ENCODE measurements at places on chromosomes 11 and 22.

DNA sequence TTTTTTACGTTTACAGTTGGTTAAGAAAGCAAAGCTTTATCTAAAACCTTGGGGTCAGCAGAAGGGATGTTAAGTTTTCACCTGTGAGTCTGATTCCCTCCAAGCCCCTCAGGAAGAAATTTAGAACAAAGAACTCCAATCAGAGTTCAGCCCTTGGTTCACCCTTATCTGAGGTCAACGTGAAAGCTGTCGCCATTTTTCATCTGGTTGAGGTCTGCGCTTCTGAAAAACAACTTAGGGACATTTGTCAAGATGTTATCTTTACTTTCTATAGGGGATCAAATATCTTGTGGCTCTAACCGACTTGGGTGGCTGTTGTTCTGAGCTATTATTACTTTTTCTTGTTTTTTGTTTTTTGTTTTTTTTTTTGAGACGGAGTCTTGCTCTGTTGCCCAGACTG, 30.0 kb downstream of the RGL4 start:
- no peak for DNase-seq

GRCh38 chr11:33997584-33998251, 53.8 kb upstream of the CAPRIN1 start:
- DNase-seq = no peak

GRCh38 chr11:24056051-24056450, 440.8 kb upstream of the LUZP2 start:
- no peak for DNase-seq

DNA sequence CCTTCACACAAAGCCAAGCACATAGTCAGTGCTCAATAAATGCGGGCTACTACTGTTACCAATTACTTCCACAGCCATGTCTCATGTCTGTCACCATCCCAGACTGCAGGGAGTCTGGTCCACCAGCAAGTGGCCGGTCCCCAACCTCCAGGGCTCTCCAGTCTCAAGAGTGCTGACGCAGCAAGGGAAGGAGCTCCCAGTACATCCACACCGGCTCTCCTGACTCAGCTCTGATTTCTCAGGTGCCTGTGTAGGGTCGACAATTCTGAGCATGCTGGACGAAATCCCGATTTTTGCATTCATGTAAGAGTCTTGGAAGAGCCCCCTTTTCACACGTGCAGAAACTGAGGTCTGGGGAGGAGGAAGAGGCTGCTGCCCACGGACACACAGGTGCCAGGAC, 10.3 kb upstream of the NEFH start:
- DNase-seq = no peak

DNA sequence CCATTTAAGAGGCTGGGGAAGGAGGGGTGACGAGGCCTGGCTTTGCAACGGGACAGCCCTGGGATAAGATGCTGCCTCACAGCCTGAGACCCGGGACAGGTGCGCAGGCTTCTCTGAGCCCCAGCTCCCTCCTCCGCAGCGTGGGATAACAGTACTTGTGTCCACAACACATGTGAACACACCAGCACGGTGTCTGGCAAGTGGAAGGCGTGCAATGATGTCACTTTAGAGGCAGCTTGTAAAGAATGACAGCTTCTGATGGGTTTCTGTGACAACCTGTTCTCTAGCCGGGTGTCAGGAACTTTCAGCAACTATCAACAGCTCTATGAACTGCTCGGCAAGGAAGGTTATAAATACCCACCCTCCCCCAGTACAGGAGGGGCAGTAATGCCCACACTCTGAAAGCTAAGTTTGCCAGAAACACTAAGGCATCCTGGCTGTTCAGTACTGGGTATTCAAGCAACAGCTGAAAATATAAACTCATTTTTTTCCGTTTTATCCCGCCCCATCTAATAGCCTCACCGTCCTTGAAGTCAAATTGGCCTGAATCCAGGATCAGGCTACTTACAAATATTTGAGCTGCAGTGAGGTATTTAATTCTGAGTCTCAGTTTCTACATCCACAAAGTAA, 59.7 kb downstream of the MYH9 start:
- no peak for DNase-seq

DNA sequence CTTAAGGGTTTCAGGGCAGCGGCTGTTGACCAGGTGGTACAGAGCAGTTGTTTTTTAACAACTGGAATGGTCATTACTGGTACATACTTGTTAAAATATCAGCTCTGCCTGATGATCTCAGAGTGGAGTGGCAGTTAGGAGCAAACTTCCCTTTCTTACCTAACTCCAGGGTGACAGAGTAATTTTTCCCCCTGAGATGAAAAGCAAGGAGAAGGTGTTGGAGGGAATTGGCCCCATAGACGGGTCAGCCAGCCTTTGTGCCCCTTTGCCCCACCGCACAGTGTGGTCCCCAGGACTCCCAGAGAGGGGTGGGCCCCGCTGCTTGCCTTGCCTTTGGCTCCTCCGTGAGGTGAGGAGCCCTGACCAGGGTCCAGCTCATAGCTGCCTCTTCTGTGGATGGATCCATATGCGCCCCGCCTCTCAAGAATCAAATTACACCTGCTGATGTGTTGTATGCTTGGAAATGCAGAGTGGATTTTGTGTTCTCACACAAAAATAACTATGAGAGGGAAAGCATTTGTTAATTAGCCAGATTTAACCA, 27.0 kb upstream of the SORL1-AS1 start:
- DNase-seq = peak; percentile 14

DNA sequence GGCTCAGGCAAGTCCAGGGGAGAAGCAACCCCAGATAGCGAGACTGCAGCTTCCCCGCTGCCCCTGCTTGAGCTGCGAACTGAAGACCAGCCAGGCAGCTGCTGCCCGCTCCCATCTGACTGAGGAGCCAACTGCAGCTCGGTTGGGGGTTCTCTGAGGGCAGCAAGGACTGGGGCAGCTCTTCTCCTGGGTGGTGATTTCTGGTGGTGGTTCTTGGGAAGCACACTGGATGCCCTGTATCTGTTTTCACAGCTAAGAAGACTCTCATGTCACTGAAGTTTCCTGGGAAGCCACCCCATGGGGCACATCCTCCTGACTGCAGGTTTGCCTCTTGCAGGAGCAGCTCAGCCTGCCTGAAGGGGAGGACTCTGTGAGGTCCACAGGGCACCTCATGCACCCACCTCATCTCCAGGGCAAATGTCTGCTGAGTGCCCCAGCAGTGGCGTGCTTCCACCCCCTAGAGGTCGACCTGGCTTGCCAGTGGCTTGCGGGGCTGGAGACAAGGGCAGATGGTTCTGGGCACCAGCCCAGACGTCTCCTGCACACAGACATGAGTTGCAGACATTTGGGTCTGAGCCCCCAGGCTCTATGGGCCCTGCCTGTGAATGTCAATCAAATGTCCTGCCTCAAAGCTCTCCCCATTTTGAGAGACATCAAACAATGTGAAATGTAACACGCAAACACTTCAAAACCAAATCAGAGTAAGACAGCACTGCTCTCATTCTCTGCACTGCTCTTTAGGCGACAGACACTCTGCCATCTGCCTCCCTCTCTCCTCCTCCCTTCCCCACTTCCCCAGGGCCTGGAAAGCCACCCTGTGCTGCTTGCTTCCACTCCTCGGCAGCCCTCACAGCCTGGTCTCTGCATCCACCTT, 800.9 kb downstream of the BRD1 start:
- DNase-seq = peak; percentile 93

- DNase-seq = no peak
These were observed 1.5 kb downstream of the CEP295 start for GRCh38 chr11:93663021-93663420.

DNA sequence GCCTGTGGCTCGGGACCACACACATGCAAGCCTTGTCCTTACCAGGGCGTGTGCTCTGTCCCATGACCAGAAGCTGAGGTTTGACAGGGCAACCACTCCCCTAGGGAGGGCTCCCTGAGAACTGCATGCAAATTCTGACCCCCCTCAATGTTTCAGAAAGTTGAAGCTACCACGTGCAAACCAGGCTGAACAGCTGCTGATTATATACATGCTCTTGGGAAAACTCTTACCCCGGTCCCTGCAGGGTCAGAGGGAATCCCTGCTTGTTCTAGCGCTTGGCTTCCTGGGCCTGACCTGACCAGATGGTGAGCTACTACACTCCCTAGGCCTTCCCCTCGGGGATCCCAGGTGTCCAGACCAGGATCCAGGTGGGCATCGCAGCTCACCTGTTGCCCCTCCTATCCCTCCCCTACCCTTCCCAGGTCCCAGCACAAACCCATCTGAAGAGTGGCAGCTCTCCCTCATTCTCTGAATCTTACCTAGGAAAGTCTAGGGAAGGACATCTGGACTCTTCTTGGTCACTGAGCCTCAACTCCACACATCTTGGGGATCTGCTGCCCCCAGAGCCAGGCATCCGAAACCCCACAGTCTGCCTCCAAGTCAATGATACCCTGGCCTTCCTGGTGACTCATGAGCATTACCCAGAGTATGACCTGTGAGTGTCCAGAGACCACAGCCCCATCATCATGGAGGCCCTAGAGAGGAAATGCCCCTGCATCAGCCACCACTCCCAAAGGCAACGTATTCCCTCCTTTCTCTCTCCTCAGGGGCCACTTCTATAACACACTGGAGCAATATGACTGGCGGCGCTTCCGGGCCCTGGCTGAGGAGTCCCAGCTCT, 61.5 kb downstream of the BTG4 start:
- DNase-seq = no peak

- DNase-seq = no peak
These were observed 401.6 kb downstream of the BRD1 start for GRCh38 chr22:49426098-49426497.

GRCh38 chr22:19786959-19787848, 26.6 kb downstream of the TBX1 start:
- DNase-seq = no peak

DNA sequence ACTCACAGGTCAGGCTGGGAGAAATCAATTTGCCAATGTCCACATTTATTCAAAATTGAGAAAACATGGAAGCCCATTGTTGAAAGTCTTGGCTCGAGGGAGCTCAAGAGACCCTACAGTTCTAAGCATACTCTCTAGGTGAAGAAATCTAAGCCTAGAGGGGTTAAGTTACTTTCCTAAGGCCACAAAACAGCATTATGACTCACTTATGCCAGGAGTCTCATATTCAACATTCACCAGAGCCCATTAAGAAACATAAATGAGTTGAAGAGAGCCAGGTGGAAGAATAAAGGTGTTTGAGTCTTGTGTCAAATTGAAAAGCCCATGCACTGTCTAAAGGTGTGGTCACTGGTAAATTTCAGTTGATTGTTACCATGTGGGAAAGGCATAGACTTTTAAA, 108.1 kb downstream of the INSC start:
- no peak for DNase-seq

GRCh38 chr11:115084231-115084630, 405.9 kb downstream of the NXPE2 start:
- DNase-seq = peak; percentile 88

GRCh38 chr11:68003846-68004550, at the start of gene UNC93B1:
TSS of gene UNC93B1 (minus strand) at chr11:68004097. CDS start at chr11:68004043, 54 bp downstream.
- peak; percentile 51 for DNase-seq

GRCh38 chr11:10155793-10156490, 138.1 kb downstream of the SBF2 start:
- DNase-seq = peak; percentile 53

DNA sequence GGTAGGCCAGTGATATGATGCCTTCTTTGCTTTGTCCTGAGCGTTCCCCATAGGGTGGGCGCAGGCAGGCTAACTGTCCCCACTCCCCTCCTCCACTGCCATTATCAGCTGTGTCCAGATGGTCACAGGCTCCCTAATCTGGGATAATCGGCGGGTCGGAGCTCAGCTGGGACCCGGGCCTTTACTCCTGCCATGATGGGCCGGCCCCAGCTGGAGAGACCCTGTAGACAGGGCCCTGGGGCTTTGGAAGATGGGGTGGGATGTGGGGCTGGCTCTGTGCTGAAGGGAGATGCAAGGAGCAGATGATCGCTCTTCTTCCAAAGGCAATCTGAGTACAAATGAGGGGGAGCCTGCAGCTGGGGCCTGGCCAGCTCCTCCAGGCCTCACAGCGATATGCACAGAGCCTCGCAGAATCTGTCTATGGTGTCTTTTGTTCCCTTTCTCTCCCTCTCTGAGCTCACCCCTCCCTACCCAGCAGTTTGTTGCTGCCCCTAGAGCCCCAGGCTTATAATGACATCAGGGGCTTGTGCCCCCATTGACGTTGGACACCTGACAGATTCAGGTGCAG, 11.9 kb downstream of the KLHL35 start:
- DNase-seq = peak; percentile 75

GRCh38 chr22:44585559-44586350, 87.7 kb upstream of the RTL6 start:
- DNase-seq = no peak

DNA sequence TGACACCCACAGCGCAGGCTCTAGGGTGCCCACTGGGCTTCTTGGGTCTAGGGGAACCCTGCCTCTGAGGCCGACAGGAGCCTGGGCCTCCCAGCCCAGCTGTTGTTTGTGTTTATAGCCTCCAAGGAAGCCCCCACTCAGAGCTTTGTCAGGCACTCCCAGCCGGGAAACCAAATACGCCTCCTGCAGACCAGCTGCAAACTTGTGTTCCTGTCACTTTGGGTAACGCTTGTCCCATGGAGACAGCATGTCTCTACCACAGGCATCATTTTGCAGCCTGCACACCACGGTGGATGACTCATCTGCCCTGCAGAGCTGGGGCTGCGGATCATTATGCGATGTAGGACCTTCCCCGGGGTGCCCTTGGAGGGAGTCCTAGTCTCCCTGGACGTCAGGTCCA, 40.6 kb upstream of the CRYBB3 start:
- DNase-seq = no peak

DNA sequence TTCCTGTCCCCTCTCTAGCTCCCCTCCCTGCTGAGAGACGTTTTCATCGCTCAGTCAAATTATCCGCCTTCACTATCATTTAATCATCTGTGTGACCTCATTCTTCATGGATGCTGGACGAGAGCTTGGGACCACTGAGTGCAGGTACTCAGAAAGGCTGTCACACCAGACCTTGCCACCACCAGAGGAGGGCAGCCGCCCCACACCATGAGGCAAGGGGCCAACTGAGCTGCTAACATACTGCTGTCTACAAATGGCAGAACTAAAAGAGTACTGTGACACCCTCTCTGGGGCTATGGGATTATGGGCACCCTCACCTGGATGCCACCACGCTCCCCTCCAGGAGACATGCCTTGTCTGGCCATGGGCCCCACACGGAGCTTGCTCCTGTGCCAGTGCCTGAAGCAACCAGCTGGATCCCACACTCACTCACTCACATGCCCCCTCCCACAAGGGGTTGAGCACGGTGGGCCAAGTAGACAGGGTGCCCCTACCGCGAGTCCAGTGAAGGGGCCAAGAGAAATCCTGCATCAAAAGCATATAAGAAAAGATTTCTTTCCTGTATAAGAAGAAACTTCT, 670.0 kb upstream of the CCDC90B start:
- no peak for DNase-seq

GRCh38 chr11:60910281-60910687, 3.7 kb upstream of the TMEM109 start:
- DNase-seq = no peak

Measured in NCI-H524 (cell line).